T-helper 1 cell treated with Interleukin-12 subunit alpha and Interleukin-12 subunit beta and Interleukin-4 antibody, amounts not matched to agents 30 ng/mL and 1 ng/mL, for 36 hours (primary cell): ENCODE measurements at places on chromosomes 16 and 17. TPM values are rescaled to one million over a fixed set of nuclear protein-coding genes. Genes with fewer than 3 reads are reported as not detected.

PLCD3 gene
- total RNA-seq, result 2.9 and 3.0 TPM in 2 replicates

ANKRD13B gene
- 12.0 and 14.7 TPM in 2 replicates for total RNA-seq

RNF166 gene
- 132 and 139 TPM in 2 replicates for total RNA-seq

GJC1 gene
- 1.3 and 1.4 TPM in 2 replicates for total RNA-seq

KRT39 gene
- not detected in 2 replicates for total RNA-seq

TIGD7 gene
- 2.6 and 4.0 TPM in 2 replicates for total RNA-seq

C16orf92 gene
- not detected in 2 replicates for total RNA-seq

LASP1 gene
- total RNA-seq, result 217 and 222 TPM in 2 replicates

KRTAP2-1 gene
- total RNA-seq, result not detected in 2 replicates

CTCF gene
- 75.3 and 79.3 TPM in 2 replicates for total RNA-seq

ZNF500 gene
- 16.5 and 22.4 TPM in 2 replicates for total RNA-seq

SHISA6 gene
- total RNA-seq, result not detected in 2 replicates

KRT222 gene
- total RNA-seq, result not detected in 2 replicates

NAGLU gene
- total RNA-seq, result 19.6 and 22.2 TPM in 2 replicates

HOXB1 gene
- not detected in 2 replicates for total RNA-seq
